ENCODE measurements at places on chromosomes 7 and 10.

DNA sequence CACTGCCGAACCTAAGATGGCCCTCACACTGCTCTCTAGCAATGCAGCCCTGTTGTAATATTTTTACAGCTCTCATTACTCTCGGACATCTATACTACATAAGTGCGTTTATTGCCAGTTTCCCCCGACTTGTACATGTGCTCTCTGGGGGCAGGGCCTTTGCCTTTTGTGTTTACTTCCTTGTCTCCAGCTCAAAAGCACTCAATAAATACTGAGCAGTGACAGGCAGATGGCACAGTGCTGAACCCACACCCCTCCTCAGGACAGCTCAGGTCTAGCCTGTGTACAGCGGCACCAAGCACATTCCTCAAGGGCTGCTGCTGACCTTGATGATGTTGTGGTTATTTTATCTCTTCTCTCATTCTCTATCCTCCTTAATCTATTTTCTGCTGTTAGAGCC, 68.0 kb upstream of the ELMO1 start:
- no peaks in the 10 kb centered on the region for H3K36me3 ChIP-seq
- DNase-seq = no peak
- H3K27ac ChIP-seq = no peak overlapping the region

DNA sequence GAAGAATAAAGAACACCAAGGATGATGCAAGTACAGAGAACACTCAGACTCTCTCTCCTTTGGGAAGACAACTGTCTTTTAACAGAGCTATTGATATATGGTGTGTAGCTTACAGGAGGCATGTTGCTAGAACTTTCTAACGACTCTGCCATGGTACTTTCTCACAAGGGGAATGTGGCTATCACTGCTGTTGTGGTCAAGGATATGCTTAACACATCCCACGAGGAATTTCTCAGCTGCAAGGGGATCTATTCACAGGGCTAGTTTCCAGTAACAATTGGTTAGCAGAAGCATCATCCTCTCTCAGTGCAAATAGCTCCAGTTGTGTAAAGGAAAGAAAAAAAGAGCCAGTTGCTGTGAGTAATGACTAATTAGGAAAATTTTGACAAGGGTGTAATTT, 826.0 kb downstream of the SORCS1 start:
- no peak overlapping the region for H3K27ac ChIP-seq
- no peaks in the 10 kb centered on the region for H3K4me1 ChIP-seq

- no peaks in the 10 kb centered on the region for H3K4me1 ChIP-seq
- DNase-seq = no peak
- H3K4me3 ChIP-seq = no peak overlapping the region
- H3K36me3 ChIP-seq = no peaks in the 10 kb centered on the region
- no peak overlapping the region for H3K27ac ChIP-seq
Measured at GRCh38 chr7:135260470-135260869, 26.8 kb downstream of the STRA8 start.

GRCh38 chr7:35465791-35466336, 212.0 kb upstream of the TBX20 start:
- no peak for DNase-seq
- no peaks in the 10 kb centered on the region for H3K4me1 ChIP-seq
- no peak overlapping the region for H3K27ac ChIP-seq
- no peaks in the 10 kb centered on the region for H3K27me3 ChIP-seq
- no peak overlapping the region for H3K4me3 ChIP-seq

DNA sequence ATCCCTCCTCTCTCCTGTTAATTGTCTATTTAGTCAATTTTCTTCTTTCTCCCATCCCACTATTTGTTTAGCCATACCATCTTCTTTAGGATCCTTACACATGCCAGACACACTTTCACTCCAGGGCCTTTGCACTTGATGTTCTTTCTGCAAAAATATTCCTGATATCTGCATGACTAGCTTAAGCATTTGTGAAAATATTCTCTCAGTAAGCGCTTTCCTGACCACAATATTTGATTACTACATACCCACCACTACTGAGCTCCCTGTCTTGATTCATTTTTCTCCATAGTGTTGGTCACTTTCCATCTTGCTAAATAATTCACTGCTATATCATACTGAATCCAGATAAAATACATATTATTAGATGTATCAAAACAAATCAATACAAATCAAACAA, 75.1 kb downstream of the SEMA3D start:
- no peaks in the 10 kb centered on the region for H3K27me3 ChIP-seq
- H3K4me3 ChIP-seq = no peak overlapping the region
- H3K27ac ChIP-seq = no peak overlapping the region
- H3K4me1 ChIP-seq = peaks cover 20% of the 10 kb centered on the region
- DNase-seq = no peak

GRCh38 chr7:29432721-29433120, 130.9 kb upstream of the PRR15 start:
- DNase-seq = no peak
- H3K4me3 ChIP-seq = no peak overlapping the region
- no peaks in the 10 kb centered on the region for H3K27me3 ChIP-seq
- no peaks in the 10 kb centered on the region for H3K4me1 ChIP-seq

- peak overlapping the region; percentile 95 for H3K27ac ChIP-seq
- peak; percentile 68 for DNase-seq
- H3K4me1 ChIP-seq = peaks cover 61% of the 10 kb centered on the region
- H3K36me3 ChIP-seq = peaks cover 22% of the 10 kb centered on the region
- H3K27me3 ChIP-seq = no peaks in the 10 kb centered on the region
Measured at GRCh38 chr10:10792681-10793080, 225.0 kb upstream of the CELF2 start.

DNA sequence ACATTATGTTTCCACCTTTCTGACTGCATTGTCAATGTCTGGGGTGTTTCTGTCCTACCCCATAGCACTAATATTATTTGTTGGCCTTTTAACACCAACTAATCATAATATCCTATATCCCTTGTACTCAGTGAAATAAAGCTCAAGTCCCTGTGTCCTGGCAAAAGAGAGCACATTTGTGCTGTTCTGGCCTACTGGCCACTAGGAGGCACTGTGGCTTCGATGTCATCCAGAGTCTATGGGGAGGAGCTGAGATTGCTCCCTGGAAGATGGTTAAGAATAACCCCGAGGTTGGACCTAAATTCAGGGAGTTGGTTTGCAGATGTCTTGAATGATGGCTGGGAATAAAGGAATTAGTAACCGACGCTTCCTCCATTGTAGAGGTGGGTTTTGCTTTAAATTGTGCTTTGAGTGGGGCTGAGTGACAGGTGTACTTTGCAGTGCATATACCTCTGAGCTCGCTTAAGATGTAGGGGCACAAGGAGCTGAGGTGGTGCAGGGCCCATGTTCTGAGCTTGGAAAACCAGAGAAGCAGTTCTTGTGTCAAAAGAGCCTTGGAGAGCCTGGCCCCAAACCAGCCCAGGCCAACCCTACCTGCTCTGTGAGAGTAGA, 191.2 kb upstream of the PRSS1 start:
- DNase-seq = no peak
- no peak overlapping the region for H3K4me3 ChIP-seq
- H3K27me3 ChIP-seq = no peaks in the 10 kb centered on the region
- H3K36me3 ChIP-seq = no peaks in the 10 kb centered on the region

- H3K4me3 ChIP-seq = no peak overlapping the region
- H3K27me3 ChIP-seq = no peaks in the 10 kb centered on the region
- no peak overlapping the region for H3K27ac ChIP-seq
Measured at GRCh38 chr10:36301539-36301938, 659.4 kb upstream of the FZD8 start.

- DNase-seq = no peak
- H3K4me3 ChIP-seq = no peak overlapping the region
- H3K27me3 ChIP-seq = no peaks in the 10 kb centered on the region
- no peaks in the 10 kb centered on the region for H3K4me1 ChIP-seq
- H3K27ac ChIP-seq = no peak overlapping the region
- H3K36me3 ChIP-seq = no peaks in the 10 kb centered on the region
Measured at GRCh38 chr7:91537260-91538152, 273.3 kb downstream of the FZD1 start.

DNA sequence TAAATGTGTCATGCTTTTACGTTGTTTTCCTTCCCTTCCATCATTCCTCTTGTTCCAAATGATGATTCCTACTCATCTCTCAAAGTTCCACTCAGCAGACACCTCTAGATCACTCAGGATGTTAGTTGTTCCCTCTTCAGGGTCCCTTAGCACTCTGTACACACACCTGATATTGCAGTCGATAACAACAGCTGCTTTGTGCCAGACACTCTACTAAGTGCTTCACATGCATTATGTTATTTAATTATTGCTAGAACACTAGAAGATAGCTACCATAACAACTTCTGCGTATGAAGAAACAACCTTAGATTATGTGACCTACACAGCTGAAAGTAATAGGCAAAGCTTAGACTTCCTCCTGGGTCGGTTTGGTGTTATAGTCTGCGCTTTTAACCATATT, 29.6 kb downstream of the PCBD1 start:
- no peak for DNase-seq
- H3K4me1 ChIP-seq = no peaks in the 10 kb centered on the region
- H3K27me3 ChIP-seq = no peaks in the 10 kb centered on the region
- no peak overlapping the region for H3K27ac ChIP-seq
- H3K36me3 ChIP-seq = peaks cover 75% of the 10 kb centered on the region

DNA sequence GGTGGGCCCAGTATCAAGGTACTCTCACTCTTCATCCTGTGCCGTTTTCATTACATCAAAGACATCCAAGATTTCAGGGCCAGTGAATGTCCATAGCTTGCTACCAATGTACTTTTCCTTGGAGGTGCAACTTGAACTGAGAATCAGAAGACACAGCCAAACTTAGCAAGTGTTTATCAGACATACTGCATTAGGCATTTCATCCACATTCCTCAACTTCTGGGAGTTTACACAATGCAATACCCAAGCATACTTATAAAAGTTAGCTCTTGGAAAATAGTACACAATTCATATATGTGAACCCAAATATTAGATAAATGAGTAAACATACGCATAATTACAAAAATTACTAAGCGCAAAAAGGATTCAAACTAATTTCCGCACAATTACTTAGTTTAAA, 216.3 kb upstream of the RHOBTB1 start:
- H3K36me3 ChIP-seq = no peaks in the 10 kb centered on the region
- H3K27me3 ChIP-seq = no peaks in the 10 kb centered on the region
- no peaks in the 10 kb centered on the region for H3K4me1 ChIP-seq

DNA sequence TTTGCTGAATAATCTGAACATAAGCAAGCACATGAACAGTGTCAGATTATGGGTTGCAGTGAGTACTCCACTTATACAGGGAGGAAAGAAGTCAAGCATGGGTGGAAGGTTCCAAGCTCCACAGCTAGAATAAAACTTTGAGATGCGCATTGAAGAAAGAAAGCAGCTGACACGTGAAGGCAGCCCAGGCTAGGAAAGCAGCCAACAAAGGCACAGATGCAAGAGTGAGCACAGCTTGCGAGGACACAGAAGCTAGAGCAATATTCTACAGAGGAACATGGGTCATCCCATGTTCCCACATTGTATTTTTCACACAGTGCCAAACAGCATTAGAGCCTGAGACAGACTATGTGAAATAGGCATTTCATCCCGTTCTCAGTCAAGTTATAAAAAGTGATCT, 194.6 kb upstream of the TBX20 start:
- no peaks in the 10 kb centered on the region for H3K4me1 ChIP-seq
- peaks cover 7% of the 10 kb centered on the region for H3K27me3 ChIP-seq
- no peak overlapping the region for H3K27ac ChIP-seq
- DNase-seq = no peak

- peak within 1 kb of the TSS; percentile 20 for H3K27ac ChIP-seq
- H3K4me3 ChIP-seq = peak within 1 kb of the TSS; percentile 45
- DNase-seq = peak; percentile 58
- no peaks in the 10 kb centered on the region for H3K27me3 ChIP-seq
Measured at GRCh38 chr7:93921607-93922566, at the start of gene GNG11. Gene GNG11, plus strand, starts transcription at chr7:93921735. Its CDS starts 403 bp downstream, at chr7:93922138.

- H3K4me1 ChIP-seq = peaks cover 8% of the 10 kb centered on the region
- no peak overlapping the region for H3K4me3 ChIP-seq
- no peaks in the 10 kb centered on the region for H3K27me3 ChIP-seq
- H3K27ac ChIP-seq = peak overlapping the region; percentile 95
- no peak for DNase-seq
Measured at GRCh38 chr10:70364772-70365091, 17.7 kb downstream of the LRRC20 start.

- no peaks in the 10 kb centered on the region for H3K36me3 ChIP-seq
- no peaks in the 10 kb centered on the region for H3K4me1 ChIP-seq
- H3K27me3 ChIP-seq = peaks cover 12% of the 10 kb centered on the region
- DNase-seq = no peak
- no peak overlapping the region for H3K4me3 ChIP-seq
Measured at GRCh38 chr7:137354961-137355360, 11.4 kb upstream of the PTN start.

DNA sequence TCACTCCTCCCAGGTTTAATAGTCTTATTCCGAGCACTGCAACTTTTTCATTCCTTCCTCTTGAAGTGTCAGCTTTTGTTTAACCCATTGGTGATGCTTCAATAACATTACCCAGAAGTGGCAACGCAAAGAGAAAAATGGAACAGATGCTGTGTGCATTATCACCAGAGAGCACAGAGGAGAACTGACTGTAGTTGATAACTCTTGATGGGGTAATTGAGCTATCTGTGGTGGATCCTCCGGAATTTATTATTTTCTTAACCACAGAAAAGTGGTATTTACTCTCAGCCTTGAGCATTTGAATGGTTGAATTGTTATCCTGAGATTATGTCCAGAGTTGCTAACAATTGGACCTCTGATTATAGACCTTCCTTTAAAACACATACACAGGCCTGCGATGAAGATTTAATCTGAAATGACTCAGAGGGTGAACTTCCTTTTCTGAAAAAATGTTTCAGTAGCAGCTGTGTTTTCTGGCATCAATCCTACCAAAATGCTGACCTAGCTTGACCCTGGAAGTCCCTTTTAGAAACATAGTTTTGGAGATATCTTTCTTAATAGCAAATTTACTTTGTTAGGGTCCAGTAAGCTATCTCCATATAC, 1584.4 kb upstream of the LRRTM3 start:
- no peak overlapping the region for H3K4me3 ChIP-seq
- no peaks in the 10 kb centered on the region for H3K36me3 ChIP-seq
- DNase-seq = no peak
- peaks cover 5% of the 10 kb centered on the region for H3K27me3 ChIP-seq

DNA sequence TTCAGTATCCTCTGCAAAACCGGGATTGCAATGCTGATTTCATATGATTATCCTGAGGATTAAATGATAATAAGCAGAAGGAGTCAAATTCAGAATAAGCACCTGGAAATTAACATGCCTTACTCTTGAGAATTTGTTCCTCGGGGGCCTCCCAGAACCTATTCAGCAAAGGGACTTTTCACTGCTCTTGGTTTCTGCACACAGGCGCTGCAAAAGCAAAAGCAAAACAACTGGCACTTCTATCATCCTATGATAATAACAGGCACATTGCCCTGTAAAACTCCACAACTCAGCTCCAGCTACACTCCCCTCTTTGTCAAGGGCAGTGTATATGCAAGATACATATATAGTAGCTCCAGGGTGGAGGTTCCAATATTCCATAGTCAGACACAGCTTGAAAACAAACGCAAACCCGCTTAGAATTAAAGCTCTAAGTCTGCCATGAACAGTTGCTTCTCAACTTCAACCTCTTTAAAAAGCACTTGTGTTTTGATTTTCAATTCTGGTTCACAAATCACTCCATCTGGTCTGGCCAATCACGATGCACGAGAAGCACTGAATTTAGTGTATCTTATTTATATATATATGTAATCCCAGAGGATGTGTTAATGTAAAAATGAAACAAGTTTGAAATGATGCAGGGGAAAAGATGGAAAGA, 119.9 kb upstream of the PTER start:
- H3K36me3 ChIP-seq = no peaks in the 10 kb centered on the region
- H3K4me1 ChIP-seq = no peaks in the 10 kb centered on the region
- DNase-seq = no peak
- no peak overlapping the region for H3K4me3 ChIP-seq
- no peak overlapping the region for H3K27ac ChIP-seq
- H3K27me3 ChIP-seq = no peaks in the 10 kb centered on the region

- H3K4me1 ChIP-seq = no peaks in the 10 kb centered on the region
- H3K36me3 ChIP-seq = no peaks in the 10 kb centered on the region
- H3K4me3 ChIP-seq = no peak overlapping the region
- H3K27ac ChIP-seq = no peak overlapping the region
Measured at GRCh38 chr7:29430279-29430949, 133.2 kb upstream of the PRR15 start.

Measured in RWPE2 (cell line).